ENCODE measurements at places on chromosomes 4 and X.

GRCh38 chr4:15902746-15903145, 35.8 kb downstream of the FGFBP1 start:
- DNase-seq: no peak

- no peak for DNase-seq
Observed at GRCh38 chr4:88981993-88982392, 75.0 kb downstream of the FAM13A start.

DNA sequence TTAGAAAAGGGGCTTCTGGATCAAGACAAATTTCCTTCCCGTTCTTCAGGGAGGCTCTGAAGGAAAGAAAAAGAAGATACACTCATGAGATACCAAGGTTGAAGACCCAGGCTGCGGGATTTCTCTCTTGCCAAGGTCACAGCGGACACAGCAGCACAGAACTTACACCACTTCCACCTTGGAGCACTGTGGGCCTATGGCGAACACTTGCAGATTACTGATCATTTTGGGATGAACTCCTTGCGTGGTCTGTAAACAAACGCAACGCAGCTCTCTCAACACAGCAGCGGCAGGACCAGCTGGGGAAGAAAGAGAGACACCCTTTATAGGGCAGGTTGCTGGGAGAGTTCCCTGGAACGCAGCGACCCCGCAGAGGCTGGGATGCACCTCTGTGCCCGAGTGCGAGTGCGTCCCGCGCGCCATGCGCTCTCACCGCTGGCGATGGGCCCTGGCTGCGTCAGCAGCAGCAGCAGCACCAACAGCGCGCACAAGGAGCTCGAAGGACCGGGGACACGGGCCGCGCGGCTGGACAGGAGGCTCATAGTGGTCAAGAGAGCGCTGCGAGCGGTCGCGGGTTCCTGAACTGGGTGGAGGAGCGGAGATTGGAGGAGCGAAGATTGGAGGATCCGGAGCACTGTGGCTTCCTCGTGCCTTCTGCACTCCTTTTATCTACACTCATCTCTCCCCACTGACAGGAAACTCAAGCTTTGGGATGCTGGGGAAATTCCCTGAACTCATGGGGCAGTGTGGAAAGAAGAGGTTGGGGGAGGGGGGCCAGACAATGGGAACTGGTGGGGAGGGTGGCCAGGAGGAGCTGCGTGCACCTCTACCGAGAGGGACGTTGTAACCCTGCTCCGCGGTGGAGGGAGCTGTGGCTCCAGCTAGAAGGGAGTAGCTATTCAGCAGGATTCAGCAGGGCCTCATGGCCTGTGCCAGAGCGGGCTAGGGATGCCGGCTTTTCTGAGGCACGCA, at the start of gene CXCL5:
Gene CXCL5 (minus strand): TSS at position 638 of the 972 bp plus-strand sequence. CDS start 96 bp downstream, at position 542.
- no peak for DNase-seq

- DNase-seq: peak; percentile 68
Observed at GRCh38 chrX:130110379-130111219, at the start of gene ELF4. TSS of gene ELF4 (minus strand) at chrX:130110497. CDS start at chrX:130081330, 29,167 bp downstream.

GRCh38 chr4:31126881-31127398, 406.8 kb downstream of the PCDH7 start:
- no peak for DNase-seq

- no peak for DNase-seq
Observed at GRCh38 chr4:144288011-144288903, 147.7 kb upstream of the GYPA start.

DNA sequence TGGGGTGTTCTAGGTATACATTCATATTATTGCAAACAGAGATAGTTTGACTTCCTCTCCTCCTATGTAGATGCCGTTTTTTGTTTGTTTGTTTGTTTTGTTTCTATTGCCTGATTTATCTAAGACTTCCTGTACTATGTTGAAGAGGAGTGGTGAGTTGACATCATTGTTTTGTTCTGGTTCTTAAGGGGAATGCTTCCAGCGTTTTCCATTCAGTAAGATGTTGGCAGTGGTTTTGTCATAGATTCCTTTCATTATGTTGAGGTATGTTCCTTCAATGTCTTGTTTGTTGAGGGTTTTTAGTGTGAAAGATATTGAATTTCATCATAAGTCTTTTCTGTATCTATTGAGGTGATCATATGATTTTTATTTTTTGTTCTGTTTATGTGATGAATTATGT, 401.6 kb upstream of the EPHA5 start:
- no peak for DNase-seq

- no peak for DNase-seq
Observed at GRCh38 chr4:170497689-170498088, 407.9 kb upstream of the AADAT start.

DNA sequence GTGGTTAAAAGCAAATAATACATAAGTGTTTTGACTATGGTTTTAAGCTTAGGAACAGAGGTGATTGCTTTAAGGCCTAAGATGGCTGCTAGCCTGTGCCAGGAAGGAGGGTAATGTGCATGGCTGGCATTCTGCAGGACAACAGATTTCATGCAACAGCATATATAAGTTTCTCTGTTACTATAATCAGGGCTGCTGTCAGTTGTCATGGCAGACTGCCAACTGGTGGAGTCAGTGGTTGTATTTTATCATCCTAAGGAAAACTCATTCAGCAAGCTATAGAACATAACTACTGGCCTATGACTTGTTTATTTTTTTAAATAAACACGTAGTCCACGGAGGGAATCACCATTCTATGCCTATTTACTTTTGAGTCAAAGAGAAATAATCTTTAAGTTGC, 77.7 kb upstream of the DCAF8L1 start:
- DNase-seq: peak; percentile 3

DNA sequence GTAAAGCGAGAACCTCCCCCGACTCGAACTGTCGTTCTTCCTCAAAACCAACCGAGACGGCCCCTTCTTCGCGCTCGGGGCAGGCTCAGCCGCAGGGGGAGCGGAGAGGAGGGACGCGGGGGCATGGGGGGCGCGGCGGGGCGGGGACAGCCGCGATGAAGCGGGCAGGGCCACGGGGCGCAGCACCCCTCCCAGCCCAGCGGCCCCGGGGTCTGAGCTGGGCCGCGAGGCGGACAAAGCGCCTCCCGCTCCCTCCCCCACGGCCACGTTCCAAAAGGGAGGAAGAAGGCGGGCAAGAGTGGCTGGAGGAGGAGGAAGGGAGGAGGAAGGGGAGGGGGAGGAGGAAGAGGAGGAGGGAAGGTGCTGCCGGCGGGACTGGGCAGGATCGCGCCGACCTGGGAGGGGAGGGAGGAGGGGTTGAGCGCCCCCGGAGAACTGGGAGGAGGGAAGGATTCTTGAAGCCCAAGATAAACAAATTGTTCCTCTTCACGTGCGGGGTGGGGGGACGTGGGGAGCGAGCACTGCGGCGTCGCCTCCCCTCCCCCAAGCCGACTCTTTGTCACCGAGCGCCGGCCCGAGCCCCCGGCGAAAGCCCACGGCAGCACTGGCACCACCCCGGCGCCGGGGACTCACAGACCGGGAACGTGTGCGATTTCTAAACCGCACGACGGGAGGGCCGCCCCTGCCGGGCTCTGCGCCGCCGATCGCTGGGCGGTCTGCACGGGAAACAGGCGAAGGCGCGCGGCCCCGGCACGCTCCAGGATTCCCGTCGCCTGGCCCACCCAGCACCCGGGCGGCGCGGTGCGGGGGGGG, 2.9 kb downstream of the MAML3 start:
- DNase-seq: peak; percentile 91

DNA sequence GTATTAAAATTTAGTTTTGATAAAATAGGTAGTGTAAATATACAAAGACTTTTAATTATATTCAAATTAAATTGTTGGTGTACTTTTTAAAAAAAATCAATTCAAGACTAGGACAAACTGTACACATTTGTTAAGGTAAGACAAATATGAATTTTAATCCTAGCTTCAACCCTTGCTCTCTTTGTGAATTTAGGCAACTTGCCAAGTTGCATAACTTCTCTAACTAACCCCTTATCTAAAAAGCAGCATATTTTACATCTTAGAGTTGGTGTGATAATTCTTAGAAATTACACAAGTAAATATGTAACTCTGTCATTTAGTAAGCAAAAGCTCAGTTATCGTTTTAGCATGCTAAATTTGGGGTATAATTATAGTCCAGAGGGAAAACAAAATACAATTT, 78.1 kb upstream of the FSTL5 start:
- DNase-seq: no peak

GRCh38 chr4:86432559-86433134, 72.8 kb upstream of the MAPK10 start:
- no peak for DNase-seq

DNA sequence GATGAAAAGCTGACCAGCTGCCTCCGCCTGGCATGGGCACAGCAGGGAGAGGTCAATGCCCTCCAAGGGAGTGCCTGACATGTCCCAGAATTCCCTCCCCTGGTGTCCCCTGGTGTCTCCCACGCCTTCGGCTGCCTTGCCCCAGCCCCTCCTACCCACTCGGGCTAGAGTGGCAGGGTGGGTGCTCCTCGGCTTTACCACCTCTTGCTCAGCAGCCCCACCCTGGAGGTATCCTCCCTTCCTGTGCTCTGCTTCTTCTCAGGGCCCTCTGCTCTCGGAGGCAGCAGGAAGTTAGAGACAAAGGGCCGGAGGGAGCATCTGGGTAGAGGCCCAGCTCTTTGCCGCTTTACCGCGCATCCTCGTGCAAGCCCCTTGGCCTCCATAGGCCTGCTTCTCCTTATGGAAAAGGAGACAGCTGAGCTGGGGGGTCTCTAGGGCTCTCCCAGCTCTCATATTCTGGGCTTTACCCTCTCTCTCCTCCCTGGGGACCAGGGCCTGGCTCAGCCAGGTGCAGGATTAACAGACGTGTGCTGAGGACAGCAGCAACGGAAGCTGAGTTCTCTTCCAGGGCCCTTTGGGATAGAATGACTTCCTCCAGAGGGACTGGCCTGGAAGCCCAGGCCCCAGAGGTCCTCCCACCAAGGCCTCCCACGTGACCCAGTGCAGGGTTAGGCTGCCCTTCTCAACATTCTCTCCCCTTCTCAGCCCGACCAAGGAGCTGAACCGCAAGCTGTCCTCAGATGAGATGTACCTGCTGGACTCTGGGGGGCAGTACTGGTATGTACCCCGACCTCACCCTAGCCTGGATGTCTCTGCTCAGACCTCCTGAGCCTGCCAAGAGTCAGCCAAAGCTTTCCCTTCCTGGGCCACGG, 17.2 kb downstream of the XPNPEP2 start:
- DNase-seq: no peak

GRCh38 chrX:2572740-2573139, 72.0 kb upstream of the DHRSX start:
- DNase-seq: no peak

DNA sequence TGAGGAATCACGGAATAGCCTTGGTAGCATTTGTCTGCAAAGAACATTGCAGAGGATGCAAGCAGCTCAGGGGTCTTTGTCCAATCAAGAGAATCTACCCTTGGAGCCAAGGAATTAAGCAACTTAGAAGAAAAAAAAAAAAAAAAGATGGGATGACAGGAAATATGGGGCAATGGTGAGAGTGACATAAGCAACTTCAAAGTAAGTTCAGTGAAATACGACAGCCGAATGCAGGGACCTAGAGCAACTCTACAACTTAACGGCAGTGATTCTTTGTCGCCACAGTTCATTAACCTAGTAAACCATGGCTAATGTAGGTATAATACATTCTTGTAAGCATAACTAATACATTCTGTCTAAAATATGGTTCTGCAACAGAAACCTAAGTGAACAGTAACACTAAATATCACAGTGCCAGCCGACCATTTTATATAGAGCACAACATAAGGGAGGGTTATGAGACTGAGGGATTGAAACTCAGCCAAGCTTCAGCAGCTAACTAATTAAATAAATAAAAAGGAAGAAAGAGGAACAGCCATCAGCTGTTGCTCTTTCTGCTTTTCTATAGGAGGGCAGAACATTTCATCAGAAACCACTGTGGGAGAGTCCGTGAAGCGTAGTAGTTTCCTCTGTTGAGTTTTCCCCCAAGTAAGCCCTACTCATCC, 74.7 kb downstream of the PPARGC1A start:
- DNase-seq: no peak

Measured in A673 (cell line).